Activated naive CD4-positive, alpha-beta T cell treated with anti-CD3 and anti-CD28 coated beads, Interleukin-2, amount 10 ng/mL, durations not matched to agents 7 days and 5 days (primary cell): ENCODE measurements at places on chromosomes 5 and 9.

DNA sequence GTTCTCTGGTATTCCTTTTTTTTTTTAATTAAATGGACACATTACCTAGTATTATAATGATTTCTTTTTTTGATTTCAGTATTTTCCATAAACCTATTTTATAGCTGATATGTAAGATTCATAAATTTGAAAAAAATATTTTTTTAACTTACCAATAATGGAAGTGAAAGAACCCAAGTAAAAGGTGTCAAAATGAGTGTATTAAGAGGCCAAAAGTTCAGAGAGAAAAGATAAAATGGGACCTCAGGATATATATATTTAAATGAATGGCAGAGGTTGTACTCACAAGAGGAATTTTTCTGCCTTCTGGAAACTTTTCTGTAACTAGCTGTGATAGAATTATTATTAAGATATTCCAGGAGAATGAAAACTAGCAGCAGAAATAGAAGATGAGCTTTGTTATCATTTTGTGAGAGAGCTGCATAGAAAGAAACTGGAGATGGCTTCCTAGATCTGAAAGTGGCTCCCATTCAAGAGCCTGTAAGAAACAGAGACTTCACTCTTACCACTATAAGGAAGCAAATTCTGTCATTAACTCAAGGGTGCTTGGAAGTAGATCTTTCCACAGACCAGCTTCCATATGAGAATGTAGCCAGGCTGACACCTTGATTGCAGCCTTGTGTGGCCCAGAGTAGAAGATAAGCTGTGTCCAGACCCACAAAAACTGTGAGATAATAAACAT lies 91.7 kb downstream of the MRPS30 start:
- no peak for DNase-seq
- H3K27ac ChIP-seq: no peak overlapping the region
- no peaks in the 10 kb centered on the region for H3K4me1 ChIP-seq
- no peak overlapping the region for H3K4me3 ChIP-seq
- no peaks in the 10 kb centered on the region for H3K36me3 ChIP-seq

DNA sequence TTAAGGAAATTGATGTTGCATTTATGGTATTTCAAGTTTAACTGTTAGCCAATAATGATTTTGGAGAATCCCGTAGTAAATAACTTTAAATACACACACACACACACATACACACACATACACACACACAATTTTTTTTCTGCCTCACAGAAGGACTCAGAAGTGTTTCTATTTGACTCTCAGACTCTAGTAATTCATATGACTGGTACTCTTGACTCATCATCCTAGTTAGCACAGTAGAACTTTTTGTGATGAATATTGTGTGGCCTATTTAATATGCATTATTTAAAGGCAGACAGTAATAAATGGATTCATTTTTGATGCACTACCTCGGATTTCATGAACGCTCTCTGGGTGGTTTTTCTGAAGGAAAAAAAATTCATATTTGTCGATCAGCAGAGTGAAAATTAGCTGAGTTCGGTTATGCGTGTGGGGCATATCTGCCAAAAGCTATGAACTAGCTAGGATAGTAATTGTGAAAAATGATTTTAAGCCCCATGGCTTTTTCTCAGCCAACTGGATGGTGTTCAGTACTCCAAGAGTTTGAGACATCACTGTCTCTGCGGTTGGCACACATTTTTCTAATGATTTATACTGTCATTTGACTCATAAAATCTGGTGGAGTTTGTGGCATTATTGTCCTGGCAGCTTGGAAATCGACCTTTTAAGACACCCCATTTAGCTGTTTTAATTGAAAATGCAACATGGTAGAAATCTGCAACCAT lies 102.2 kb downstream of the PCSK5 start:
- H3K27ac ChIP-seq: no peak overlapping the region
- H3K27me3 ChIP-seq: no peaks in the 10 kb centered on the region
- no peaks in the 10 kb centered on the region for H3K4me1 ChIP-seq
- DNase-seq: no peak

DNA sequence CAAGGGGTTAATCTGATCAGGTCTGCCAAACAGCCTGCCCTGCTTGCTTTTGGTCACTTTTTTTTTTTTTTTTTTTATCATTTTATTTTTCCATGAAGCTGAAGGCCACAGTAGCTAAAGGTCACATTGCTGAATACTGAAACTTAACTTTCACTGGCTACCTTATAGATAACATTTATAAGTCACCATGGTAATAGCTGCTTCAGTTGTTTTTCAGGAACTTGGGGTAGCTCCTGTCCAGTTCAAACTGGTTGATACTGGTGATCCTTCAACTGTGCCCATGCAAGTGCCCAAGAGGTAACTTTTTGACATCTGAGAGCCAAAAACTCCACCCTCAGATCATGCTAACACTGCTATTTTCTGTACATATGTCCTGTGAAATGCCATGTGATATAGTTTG lies 68.3 kb upstream of the RGS7BP start:
- H3K27ac ChIP-seq: no peak overlapping the region
- H3K4me1 ChIP-seq: no peaks in the 10 kb centered on the region
- no peaks in the 10 kb centered on the region for H3K36me3 ChIP-seq
- H3K27me3 ChIP-seq: no peaks in the 10 kb centered on the region
- DNase-seq: no peak

- peaks cover 35% of the 10 kb centered on the region for H3K36me3 ChIP-seq
- H3K27me3 ChIP-seq: no peaks in the 10 kb centered on the region
- no peak overlapping the region for H3K27ac ChIP-seq
- no peaks in the 10 kb centered on the region for H3K4me1 ChIP-seq
Observed at GRCh38 chr9:129006328-129007034, 21.6 kb downstream of the SH3GLB2 start.

- H3K27me3 ChIP-seq: no peaks in the 10 kb centered on the region
- peaks cover 49% of the 10 kb centered on the region for H3K36me3 ChIP-seq
- H3K4me3 ChIP-seq: no peak overlapping the region
- H3K4me1 ChIP-seq: peaks cover 38% of the 10 kb centered on the region
- H3K27ac ChIP-seq: no peak overlapping the region
Observed at GRCh38 chr5:159186319-159186718, 23.0 kb downstream of the RNF145 start.

GRCh38 chr9:71744754-71745521 lies 23.4 kb downstream of the CEMIP2 start:
- no peaks in the 10 kb centered on the region for H3K27me3 ChIP-seq
- H3K4me1 ChIP-seq: peaks cover 22% of the 10 kb centered on the region
- H3K27ac ChIP-seq: no peak overlapping the region
- DNase-seq: no peak
- peaks cover 63% of the 10 kb centered on the region for H3K36me3 ChIP-seq
- H3K4me3 ChIP-seq: no peak overlapping the region

DNA sequence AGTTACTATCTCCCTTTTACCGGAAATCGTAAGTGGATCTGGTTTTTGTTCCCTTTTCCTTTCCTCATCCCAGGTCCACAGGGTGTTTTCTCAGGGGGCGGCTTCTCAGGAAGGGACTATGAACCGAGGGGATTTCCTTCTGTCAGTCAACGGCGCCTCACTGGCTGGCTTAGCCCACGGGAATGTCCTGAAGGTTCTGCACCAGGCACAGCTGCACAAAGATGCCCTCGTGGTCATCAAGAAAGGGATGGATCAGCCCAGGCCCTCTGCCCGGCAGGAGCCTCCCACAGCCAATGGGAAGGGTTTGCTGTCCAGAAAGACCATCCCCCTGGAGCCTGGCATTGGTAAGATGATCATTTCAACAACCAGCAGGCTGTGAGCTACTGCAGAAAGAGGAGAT lies 75.8 kb downstream of the GOLPH3 start:
- H3K4me3 ChIP-seq: no peak overlapping the region
- H3K36me3 ChIP-seq: peaks cover 15% of the 10 kb centered on the region

GRCh38 chr9:81563020-81563407 lies 126.3 kb downstream of the TLE1 start:
- no peak for DNase-seq
- H3K27me3 ChIP-seq: no peaks in the 10 kb centered on the region
- H3K4me3 ChIP-seq: no peak overlapping the region
- H3K4me1 ChIP-seq: no peaks in the 10 kb centered on the region

GRCh38 chr9:130912932-130913598 lies 16.5 kb upstream of the QRFP start:
- no peak overlapping the region for H3K27ac ChIP-seq
- no peaks in the 10 kb centered on the region for H3K4me1 ChIP-seq
- no peak overlapping the region for H3K4me3 ChIP-seq
- H3K36me3 ChIP-seq: no peaks in the 10 kb centered on the region
- DNase-seq: no peak
- H3K27me3 ChIP-seq: peaks cover 7% of the 10 kb centered on the region

- no peaks in the 10 kb centered on the region for H3K36me3 ChIP-seq
- no peak overlapping the region for H3K27ac ChIP-seq
- H3K4me3 ChIP-seq: no peak overlapping the region
Observed at GRCh38 chr5:73256462-73256861, 83.5 kb downstream of the TMEM174 start.

DNA sequence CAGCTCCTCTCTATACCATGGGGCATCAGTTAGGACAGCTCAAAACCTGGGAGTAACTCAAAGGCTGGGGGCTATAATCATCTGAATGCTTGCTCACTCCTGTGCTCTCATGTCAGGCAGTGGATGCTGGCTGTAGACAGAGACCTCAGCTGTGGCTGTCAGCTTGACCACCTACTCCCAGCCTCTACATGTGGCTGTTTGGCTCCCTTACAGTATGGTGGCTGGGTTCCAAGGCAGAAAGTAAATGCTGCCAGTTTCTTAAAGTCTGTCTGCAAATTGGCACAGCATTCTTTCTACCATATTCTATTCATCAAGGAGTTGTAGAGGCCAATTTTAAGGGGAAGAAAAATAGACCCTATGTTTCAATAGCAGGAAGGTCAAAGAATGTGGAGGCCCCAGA lies 66.9 kb downstream of the TMC1 start:
- no peak for DNase-seq
- H3K4me3 ChIP-seq: no peak overlapping the region
- H3K36me3 ChIP-seq: no peaks in the 10 kb centered on the region
- H3K27me3 ChIP-seq: peaks cover 4% of the 10 kb centered on the region

DNA sequence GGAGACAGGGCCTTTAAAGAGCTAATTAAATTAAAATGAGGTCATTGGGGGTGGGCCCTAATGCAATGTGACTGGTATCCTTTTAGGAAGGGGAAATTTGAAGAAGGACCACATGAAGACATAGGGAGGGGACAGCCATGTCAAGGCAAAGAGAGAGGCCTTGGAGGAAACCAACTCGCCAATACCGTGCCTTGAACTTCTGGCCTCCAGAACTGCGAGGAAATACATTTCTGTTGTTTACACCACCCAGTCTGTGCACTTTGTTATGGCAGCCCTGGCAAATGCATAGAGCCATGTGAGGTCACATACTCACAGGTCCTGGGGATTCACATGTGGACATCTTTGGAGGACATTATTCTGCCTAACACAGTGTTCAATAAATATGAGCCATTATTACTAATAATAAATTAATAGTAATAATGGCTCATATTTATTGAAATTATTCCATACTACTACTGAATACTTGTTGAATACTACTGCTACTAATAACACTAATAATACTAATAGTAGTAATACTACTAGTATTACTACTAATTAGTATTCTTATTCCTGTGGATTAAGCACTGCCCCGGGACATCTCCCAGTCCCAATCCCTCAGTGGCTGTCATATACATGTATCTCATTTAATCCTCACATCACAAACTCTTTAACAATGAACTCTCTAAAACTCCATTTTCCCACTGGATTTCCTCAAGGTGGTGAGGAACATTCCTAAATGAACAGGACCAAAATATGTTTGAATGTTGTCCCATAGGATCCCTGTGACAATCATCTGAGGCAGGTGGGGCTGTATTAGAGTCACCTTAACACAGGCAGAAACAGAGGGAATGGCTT lies 8.4 kb downstream of the TRAF1 start:
- peaks cover 85% of the 10 kb centered on the region for H3K4me1 ChIP-seq
- peaks cover 88% of the 10 kb centered on the region for H3K36me3 ChIP-seq
- H3K4me3 ChIP-seq: no peak overlapping the region
- no peak for DNase-seq
- peak overlapping the region; percentile 80 for H3K27ac ChIP-seq
- H3K27me3 ChIP-seq: no peaks in the 10 kb centered on the region

DNA sequence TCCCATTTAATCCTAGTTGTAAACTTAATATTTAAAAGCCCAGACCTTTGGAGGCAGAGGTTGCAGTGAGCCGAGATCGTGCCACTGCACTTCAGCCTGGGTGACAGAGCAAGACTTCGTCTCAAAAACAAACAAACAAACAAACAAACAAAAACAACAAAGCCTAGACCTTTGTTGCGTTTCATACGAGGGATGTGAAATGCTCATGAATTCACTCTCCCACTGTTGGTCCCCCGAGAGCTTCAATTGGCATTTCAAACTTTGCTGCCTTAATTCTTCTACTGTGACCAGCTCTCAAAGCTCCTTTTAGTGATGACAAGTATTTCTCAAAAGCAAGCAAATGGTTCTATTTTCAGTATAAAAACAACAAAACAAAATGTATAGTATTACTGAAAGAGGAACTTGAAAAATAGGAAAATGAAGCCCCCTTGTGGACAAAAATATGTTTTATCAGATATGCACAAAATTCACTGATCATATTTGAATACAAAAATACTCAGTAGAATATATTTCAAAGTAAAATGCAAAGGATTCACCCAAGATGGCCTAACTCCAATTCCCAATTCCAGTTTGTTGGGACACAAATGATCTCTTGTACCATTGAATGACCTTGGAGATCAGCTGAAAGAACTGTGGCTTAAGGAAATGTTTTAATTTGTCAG lies 140.4 kb downstream of the ESM1 start:
- peaks cover 28% of the 10 kb centered on the region for H3K27me3 ChIP-seq
- no peaks in the 10 kb centered on the region for H3K36me3 ChIP-seq
- no peak overlapping the region for H3K27ac ChIP-seq

GRCh38 chr5:34916518-34916917 lies 1.0 kb downstream of the BRIX1 start:
- no peak overlapping the region for H3K27ac ChIP-seq
- H3K4me3 ChIP-seq: no peak overlapping the region
- no peaks in the 10 kb centered on the region for H3K27me3 ChIP-seq
- no peak for DNase-seq
- H3K4me1 ChIP-seq: peaks cover 46% of the 10 kb centered on the region

- no peak for DNase-seq
- H3K36me3 ChIP-seq: no peaks in the 10 kb centered on the region
- H3K4me1 ChIP-seq: peaks cover 8% of the 10 kb centered on the region
- H3K4me3 ChIP-seq: no peak overlapping the region
Observed at GRCh38 chr9:127058011-127058644, 64.3 kb downstream of the ANGPTL2 start.

DNA sequence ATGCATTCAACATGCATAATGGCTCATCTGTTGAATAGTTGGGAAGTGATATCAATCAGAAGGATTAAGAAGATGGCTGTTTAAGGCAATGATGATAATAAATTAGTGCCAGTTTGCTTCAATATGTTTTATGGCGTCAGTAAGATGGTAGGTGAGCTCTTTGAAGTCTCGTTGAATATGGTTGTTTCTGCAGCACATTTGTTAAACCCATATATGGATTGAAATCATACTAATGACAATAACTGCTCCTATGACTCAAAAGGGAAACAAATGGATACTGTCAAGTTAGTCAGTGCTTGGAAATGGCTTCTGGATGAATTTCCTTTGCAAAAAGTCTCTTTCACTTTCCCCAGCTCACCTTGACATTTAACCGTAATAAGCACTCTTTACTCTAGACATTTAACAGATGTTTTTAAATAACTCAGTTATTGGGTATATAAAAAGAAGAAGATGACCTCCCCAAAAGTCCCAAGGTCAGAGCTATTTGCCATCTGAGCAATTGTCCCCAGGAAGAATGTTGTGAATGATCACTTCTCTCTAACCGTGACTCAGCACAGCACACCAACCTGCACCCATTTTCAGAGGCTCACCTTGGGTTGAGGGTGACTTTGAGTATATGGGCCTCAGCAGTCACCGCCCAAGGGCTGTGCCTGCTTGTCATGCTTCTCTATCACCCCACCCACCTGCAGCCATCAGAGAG lies 133.4 kb downstream of the GRIA1 start:
- H3K27ac ChIP-seq: no peak overlapping the region
- no peaks in the 10 kb centered on the region for H3K4me1 ChIP-seq
- no peak overlapping the region for H3K4me3 ChIP-seq
- H3K27me3 ChIP-seq: no peaks in the 10 kb centered on the region
- no peaks in the 10 kb centered on the region for H3K36me3 ChIP-seq
